ENCODE measurements at places on chromosomes 3 and 15.
A peak's percentile ranks its signal among the peaks of the same experiment; 100 is the strongest.

DNA sequence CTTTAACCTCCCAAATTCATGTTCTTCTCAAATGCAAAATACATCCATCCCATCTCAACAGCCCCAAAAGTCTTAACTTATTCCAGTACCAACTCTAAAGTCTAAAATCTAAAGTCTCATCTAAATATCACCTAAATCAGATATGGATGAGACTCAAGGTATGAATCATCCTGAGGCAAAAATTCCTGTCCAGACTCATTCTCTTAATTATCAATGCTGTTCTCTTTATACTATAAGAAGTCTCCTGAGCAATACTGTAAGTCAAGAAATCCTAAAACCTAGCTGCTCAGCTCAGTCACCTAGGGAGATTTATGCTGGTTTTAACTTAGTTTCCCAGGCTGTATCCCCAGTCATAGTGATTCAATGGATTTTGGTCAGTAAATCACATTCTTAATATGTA, 11.1 kb downstream of the RAD18 start:
- no peak for DNase-seq

DNA sequence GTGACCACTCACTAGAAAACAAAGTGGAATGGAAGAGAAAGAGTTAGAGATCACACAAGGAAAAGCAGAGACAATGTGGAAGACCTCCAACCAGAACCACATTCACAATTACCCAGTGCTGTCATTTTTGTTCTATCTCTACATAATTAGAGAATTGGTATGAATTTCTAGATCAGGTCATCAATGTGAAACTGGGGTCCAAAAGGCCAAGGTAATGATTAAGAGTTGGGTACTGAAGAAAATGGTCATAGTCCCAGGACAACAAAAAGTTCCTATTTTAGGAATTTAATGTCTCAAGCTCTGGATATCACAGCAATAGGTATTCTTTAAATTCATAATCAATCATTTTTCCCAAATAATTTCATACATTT, 84.7 kb upstream of the PPIB start:
- no peak for DNase-seq

DNA sequence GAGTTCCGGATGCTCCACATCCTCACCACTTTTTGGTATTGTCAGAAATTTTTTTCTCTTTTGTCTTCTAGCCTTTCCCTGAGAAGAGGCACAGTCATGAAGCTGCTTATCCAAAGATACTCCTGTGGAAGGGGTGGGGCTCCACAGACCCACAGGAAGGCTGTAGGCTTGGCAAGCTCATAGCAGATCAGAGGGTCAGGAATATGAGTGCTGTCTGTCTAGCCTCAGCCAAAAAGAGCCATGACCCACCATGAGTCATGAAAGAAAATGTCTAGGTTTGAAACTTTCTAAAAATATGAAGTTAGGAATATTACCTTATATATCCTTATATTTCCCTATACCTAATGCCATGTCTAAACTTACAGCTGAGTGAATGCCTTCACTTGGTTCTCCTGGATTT, 118.2 kb upstream of the THBS1 start:
- no peak for DNase-seq

DNA sequence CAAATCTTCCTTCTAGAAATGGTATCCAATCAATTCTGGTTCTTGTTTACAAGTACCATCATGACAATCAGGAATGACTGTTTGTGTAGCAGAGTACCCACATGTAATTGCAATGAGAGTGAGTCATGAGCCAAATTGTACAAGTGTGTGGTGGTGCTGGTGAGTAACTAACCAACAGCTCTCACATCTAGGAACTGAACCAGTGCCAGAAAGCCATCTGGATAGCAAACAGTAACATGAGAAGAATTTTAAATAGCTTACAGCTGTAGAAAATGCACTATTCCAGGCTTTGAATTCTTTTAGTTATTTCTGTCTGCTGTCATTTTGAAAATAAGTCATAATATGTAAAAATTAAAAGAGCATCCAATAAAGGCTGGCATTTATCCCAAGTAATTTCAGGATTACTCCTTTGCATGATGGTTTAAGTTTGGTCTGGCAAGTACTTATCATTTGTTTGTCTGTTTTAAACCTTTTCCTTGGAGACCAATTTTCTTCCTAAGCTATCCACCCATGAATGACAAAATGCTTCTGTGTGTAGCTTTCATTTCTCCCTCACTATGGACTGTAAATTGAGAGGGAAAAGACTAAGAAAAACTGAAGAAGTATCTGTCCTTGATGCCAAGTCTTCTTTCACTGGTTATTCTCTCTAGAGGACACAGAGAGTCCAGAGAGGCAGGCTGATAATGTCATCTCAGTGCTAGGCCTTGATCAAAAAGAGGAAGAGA, 60.0 kb downstream of the PIK3CB start:
- peak; percentile 11 for DNase-seq

DNA sequence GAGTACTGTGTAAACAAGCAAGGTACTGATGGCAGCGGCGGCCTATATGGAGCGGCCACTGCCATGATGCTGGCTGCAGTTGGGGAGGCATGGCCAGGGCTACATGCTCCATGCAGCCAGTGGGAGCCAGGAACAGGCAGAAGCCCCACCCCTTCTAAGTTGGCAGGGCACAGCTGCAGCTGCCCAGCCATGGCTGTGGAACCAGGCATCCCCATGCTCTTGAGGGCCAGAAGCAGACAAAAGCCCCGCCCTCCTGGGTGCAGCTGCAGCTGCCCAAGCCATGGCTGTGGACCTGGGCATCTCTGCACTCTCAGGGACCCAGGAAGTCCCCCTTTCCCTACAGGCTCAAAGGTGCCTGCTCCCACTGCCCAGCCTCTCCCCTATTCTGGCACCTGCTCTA, 150.9 kb downstream of the FMN1 start:
- no peak for DNase-seq

GRCh38 chr3:194588741-194589140, 44.5 kb downstream of the TMEM44 start:
- DNase-seq: no peak

GRCh38 chr3:131762981-131763564, 260.3 kb upstream of the MRPL3 start:
- no peak for DNase-seq

DNA sequence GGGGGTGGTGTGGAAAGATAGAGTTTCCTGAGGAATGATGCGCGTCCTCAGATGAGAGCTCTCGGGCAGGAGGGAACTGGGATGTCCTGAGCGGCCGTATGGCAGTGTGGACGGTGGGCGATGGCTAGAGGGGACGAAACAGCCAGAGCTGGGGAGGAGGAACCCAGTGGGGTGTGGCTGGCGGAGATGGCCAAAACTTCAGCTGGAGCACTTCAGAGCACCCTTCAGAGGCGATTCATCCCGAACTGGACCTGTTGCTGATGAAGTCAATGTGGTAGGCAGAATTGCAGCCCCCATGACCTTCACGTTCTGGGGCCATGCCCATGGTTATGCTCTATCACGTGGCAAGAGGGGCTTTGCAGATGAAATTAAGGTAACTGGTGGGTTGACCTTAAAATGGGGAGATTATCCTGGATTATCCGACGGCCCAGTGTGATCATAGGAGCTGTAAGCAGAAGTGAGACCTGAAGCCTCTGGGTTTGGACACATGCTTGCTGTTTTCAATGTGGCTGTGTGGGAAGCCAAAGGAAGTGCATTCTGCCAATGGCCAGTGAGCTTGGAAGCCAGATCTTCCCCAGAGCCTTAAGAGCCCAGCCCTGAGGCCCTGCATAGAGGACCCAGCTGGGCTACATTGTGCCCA, 52.3 kb downstream of the ATP1B3 start:
- no peak for DNase-seq

GRCh38 chr15:40439960-40440742, 602 bp upstream of the BAHD1 start:
- DNase-seq: no peak

- no peak for DNase-seq
Measured at GRCh38 chr3:83218383-83219200, 1457.1 kb upstream of the GBE1 start.

GRCh38 chr3:32956750-32957570, 5.5 kb downstream of the CCR4 start:
- no peak for DNase-seq

DNA sequence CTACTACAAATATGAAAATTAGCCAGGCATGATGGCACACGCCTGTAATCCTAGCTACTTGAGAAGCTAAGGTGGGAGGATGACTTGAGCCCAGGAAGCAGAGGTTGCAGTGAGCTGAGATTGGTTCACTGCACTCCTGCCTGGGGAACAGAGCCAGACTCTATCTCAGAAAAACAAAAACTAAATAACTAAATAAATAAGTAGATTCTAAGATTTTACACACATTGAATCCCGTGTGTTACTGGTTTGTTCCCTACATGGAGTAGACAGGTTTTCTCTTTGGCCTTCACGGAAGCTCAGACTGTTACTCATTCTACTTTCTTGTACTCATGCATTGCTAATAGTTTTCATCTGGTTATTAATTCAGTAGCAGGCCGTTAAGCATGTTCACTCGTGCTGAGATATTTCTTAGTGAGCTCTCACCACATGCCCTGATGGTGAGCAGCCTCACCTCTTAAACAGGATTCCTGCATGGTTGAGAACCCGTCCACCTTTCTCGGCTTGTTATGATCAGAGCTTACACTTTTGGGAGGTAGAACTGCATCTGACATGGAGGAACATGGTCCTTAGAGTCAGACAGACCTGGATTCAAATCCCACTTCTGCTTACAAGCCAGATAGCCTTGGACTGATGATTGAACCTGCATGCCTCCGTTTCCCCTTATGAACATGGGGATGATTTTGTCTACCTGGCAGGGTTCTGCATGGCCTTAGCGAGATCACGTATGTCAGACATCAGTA, 49.1 kb downstream of the CMTM7 start:
- no peak for DNase-seq

DNA sequence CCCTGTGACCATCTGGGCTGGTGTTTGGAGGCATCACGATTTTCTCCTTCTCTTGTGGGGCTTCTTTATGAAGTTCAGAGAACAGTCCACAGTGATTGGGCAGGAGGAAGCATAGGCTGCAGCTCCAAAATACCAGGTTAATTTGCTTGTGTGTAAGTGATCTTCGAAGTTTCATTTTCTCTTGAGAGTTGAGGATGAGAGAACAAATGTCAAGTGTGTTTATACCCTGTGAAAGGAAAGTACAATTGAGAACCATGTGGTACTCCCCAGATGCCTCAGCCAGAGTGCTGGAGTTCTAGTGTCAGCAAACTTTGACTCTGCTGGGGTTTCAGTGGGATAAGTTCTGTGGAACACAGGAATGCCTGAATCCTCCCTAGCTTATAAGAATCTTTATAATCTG, 357.1 kb upstream of the CFAP20DC start:
- DNase-seq: no peak

DNA sequence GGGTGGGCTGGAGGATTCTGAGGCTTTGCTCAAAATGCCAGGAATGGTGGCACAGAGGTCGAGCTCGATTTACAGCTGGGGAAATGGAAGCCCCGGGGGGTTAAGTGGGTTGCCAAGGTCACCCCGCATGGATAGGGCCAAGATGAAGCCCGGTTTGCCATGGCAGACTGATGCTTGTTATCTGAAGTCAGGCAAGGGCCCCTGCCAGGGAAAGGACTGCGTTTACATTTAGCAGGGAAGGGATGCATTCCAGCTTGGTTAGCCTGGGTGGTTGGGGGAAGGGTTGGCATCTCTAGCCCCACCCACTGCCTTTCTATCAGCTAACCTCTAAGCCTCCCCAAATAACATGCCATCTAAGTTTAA, 79.0 kb downstream of the RPLP1 start:
- no peak for DNase-seq

DNA sequence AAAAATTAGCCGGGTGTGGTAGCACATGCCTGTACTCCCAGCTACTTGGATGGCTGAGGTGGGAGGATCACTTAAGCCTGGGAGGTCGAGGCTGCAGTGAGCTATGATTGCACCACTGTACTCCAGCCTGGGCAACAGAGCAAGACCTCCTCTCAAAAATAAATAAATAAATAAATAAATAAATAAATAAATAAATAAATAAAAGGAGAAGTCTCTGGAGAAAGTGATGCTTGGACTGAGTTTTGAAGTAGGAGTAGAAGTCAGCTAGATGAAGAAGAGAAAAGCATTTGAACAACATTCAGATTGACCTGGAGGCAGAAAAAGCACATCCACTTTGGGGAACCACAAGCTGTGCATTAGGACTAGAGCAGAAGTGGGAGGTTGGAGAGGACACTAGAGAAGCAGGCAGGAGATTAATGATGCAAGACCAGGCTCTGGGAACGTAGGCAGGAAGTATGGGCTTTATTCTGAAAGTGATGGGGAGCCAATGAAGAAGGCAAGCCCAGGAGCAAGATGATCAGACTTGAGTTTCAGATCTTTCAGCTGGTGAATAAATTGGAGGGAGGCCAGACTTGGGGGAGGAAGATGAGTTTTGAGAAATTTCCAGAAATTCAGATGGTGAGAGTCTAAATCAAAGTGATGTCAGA, 48.7 kb downstream of the KLHL6 start:
- DNase-seq: no peak

DNA sequence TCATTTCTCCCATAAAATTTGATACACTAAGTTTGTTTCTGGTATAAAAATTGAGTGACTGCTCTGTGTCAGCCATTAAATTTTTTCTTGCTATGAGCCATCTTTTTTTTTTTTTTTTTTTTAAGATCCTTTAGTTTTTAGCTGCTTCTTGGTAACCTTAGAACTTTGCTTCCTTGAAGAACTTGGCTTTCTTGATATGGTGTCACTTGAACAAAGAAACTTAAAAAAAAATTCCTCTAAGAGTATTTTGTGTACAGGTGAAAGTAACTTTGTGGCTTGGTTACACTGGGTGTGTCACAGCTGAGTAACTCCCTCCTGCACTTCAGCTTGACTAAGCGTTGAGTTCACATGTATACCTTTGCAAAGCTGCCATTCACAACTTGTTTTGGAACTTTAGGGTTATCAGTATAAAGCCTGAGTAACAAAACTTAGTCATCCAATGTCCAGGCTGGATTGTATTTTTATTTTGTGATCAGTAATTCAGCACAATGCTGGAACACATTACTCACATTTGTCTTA, 6.5 kb downstream of the CHD2 start:
- DNase-seq: no peak

DNA sequence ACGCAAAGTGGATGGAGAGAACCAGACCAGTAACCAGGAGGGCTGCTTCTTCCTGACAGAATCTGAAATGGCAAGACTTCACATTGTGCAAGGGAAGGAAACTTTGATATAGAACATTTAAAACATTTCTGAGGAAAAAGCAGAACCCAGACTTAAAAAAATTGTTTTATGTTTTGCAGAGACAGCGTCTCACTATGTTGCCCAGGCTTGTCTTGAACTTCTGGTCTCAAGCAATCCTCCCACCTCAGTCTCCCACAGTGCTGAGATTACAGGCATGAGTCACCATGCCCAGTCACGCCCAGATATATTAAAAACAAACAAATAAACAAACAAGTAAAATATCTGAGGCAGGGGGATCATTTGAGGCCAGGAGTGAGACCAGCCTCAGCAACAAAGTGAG, 46.2 kb downstream of the CRTAP start:
- DNase-seq: no peak

DNA sequence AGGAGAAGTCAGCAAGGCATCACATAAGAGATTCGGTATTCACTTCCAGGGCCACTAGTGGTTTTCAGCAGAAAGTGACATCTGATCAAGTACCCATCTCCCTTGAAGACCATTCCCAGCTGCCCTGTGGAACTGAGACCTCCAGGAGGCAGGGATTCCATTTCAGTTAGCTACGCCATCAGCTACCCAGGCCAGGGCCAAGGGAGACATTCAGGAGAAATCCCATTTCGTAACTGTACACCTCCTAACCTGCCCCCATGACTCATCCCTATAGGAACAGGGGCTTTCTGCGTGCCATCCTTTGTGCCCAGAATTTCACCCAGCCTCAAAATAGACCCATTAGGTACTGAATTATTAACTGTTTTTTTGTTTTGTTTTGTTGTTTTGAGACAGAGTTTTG, 24.7 kb downstream of the SPATA12 start:
- no peak for DNase-seq

GRCh38 chr15:95902606-95903005, 427.9 kb upstream of the NR2F2 start:
- DNase-seq: no peak

- no peak for DNase-seq
Measured at GRCh38 chr15:22988811-22989210, 8.6 kb upstream of the CYFIP1 start.

All from activated CD4-positive, alpha-beta T cell treated with anti-CD3 and anti-CD28 coated beads for 24 hours (primary cell).